ENCODE measurements at places on chromosomes 7 and 10.

GRCh38 chr10:58704226-58704625, 191.6 kb downstream of the BICC1 start:
- DNase-seq, result no peak

- no peak for DNase-seq
Measured at GRCh38 chr7:130090745-130091532, 20.6 kb downstream of the KLHDC10 start.

GRCh38 chr10:126387931-126388911, at the start of gene ADAM12:
TSS of gene ADAM12 (minus strand) at chr10:126388477. CDS start at chr10:126388145, 332 bp downstream.
- DNase-seq, result no peak

DNA sequence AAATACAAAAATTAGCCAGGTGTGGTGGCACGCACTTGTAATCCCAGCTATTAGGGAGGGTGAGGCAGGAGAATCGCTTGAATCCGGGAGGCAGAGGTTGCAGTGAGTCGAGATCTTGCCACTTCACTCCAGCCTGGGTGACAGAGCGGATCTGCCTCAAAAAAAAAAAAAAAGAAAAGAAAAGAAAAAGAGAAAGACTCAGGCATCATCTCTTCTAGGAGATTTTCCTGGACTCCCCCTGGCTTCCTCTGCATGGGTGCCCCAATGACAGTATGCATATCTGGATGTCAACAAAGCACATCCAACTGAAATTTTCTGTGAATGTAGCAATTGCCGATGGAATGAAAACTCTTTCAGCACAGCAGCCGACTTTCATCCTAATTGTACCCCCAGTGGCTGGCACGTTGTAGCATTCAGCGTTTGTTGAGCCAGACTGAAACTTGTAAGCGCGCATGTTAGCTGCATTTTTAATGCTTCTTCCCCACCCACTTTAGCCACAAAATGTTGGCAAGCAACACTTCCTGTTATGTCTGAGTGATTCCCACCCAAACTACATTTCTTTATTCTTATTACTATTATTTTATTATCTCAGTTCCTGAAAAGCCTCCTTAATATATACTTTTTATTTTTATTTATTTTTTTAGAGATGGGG, 70.2 kb downstream of the PRTFDC1 start:
- no peak for DNase-seq

DNA sequence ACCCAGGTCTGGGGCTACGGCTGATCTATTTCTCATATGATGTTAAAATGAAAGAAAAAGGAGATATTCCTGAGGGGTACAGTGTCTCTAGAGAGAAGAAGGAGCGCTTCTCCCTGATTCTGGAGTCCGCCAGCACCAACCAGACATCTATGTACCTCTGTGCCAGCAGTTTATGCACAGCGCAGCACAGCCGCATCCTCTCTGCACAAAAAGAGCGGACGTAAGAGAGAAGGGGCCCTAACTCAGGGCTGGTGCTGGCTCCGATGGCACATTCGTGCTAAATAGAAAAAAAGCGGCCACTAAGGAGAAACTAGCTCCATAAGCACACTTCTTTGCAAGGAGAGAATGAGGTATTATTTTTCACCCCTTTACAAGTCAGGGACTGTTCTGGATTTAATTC, 28.3 kb upstream of the PRSS1 start:
- DNase-seq, result no peak

DNA sequence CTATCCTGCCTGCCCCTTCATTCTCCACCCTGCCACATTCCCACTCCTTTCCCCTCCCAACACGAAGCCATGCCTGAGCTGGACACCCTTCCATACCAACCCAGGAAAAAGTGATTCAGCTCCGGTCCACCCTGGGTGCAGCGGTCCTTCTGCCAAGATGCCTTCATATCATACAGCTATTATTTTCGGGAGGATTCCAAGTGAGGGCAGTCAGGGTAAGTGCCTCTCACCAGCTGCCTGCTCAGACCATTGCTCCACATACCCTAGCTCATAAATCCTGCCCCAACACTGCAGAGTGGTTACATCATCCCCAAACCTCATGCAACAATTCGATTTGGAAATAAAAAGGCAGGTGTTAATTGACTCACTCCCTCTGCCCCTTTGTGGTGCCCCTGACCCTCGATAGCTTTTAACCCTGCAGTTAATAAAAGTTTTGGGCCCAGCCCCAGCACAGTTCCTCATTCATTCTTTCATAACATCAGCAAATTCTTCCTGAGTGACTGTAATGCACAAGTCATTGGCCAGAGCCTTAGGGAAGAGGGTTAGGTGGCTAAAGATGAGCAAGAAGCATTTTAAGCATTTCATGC, 42.6 kb downstream of the ZNF503 start:
- DNase-seq, result no peak

DNA sequence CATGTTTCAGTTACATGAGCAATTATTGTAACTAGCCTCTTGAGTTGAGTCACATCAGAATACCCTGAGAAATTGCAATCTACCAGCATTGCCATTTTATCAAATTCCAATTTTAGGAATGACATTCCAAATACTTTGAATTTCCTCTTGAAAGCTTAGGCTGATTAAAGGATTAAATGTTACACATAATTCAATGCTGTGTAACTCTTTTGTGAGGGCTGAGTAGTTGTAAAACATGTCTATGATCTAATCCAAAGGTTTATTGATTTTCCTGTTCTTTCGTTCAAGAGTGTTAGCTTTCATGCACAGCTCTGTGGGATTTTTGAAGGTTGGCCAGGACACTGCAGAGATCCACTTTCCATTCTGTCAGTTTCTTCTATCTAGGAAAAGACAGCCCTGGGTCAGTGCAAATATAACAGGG, 193.1 kb downstream of the SORCS1 start:
- DNase-seq, result no peak

- DNase-seq, result no peak
Measured at GRCh38 chr10:132938472-132939339, 3.7 kb downstream of the CFAP46 start.

- no peak for DNase-seq
Measured at GRCh38 chr7:159031135-159031701, 113.4 kb downstream of the VIPR2 start.

- no peak for DNase-seq
Measured at GRCh38 chr10:484925-485661, 204.4 kb downstream of the DIP2C start.

DNA sequence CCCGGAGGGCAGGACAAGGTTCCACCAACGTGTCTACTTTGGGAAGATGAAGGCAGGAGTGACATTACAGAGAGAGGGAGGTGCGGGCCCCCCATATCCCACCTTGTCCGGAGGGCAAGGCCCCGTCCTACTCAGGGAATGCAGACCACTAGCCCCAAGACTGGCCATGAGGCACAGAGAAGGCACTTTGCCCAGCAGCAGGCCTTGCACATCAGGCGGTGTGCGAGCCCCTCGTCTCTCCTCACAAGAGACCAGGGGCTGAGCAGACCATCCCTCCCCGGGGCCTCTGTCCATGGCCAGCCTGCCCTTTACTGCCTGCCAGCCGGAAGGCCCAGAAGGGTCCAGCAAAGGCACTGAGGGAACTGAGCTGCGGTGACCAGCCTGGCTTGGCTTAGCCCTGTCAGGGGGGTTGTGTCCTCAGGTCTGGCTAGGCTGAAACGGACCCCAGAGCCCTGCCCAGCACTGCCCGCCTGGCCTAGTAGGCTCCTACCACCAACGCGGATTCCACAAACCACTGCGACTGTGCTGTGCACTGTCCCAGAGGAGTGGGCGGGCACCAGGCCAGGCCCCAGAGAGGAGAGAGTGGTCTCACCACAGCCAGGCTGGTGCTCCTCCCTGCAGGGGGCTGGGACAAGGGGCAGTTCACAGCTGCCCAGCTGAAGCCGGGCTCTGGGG, 16.7 kb downstream of the CAMK2B start:
- no peak for DNase-seq

DNA sequence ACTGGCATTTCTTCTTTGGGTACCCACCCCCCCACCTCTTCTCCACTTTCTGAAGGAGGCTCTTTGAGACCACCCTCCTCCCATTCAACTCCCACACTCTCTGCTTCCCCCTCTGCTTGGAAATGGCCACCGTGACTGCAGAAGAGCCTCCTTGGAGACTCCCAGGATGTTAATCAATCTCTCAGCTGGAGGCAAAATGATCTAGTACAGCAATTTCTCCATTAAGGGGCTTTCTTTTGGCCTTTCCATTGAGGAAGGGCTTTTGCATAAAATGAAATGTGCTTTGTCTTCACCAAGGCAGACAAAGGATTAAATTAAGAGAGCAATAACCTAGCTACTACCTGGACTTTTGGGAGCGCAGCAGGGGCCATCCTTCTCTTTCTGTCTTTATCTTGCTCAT, 26.1 kb downstream of the CDHR3 start:
- no peak for DNase-seq

DNA sequence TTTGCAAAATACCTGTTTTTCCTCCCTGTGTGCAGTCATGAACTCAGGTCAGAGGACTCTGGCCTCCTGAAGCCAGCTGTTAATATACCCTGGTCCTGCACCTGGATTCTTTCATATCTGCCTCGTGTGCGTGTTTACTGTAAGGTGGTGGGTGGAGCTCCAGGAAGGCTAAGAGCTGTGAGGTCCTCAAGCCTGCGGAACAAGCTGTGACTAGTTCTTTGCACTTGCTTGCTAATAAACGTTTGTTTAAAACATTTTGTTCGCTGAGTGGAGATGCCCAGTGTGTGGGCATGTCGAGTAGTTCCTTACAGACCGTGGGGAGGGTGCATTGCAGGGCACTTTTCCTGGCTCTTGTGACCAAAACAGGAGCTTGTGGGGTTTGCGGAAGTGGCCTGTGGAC, 139.0 kb downstream of the DOCK1 start:
- DNase-seq, result no peak

DNA sequence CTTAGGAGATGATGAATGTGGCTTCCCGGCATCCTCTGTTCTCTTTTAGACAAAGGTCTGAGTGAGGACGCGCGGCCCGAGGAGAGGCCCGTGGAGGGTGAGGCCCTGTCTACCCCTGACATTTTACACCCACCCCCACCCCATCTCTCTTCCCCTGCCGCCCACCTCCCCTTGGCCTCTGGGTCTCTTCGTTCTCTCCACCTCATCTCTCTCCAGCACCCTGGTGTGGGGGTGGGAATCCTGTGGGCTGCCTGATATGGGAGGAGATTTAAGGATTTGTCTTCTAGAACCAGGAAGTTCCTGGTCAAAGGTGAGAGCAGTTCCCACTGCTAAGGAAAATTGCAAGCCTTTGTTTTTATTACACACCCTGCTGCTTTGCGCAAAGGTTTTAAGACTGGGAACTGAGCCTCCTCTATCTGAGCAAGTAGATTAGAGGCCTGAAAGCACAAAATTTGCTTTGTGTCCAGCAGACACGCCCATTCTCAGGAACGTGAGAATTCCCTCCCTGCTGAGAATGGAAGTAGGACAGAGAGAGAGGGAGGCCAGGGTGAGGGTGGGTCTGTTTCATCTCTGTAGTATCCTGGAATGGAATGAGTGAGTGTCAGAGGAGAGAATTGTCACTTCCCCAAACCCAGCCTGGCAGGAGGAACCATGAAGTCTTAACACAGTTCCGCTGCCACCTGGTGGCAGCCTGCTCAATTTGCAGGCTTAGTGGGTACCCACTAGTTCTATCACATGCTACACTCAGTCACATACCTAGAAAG, 91.2 kb downstream of the GTF2IRD1 start:
- DNase-seq, result peak; percentile 18

DNA sequence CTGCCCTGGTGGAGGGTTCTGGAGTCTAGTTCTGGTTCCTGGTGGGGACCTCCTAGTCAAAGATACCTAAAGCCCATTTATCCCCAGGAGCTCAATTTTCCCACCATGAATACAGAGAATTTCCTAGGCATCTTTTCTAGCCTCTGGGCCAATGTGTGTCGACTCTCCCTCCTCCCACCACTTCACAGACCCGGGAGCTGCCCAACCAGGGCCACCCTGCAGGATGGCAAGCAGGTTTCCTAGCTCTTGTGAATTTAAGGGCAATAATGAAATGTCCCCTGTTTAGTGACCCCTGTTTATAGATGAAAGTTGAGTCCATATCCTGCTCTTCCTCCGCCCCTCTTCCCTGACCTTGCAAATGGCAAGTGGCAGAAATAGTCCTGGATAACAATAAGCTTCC, 9.4 kb downstream of the DLX5 start:
- DNase-seq, result no peak

GRCh38 chr7:155378959-155379871, 78.7 kb upstream of the EN2 start:
- DNase-seq, result no peak

DNA sequence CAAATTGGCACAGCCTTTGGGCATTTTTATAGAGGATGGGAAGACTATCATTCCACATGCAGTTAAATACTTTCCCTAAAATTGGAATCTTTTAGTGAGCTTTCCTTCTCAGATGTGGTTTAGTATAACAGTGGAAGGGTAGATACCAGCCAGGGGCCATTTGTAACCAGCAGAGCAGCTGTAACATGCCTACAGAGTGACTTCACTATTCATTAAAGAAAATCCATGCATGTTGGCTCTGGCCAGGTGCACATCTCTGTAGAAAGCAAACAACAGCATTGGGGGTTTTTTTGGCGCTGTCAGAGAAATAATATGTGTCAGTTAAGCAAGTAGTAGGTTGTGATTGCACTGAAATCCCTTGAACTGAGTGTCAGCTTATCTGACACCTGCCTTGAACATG, 115.6 kb downstream of the LHFPL3 start:
- DNase-seq, result no peak

DNA sequence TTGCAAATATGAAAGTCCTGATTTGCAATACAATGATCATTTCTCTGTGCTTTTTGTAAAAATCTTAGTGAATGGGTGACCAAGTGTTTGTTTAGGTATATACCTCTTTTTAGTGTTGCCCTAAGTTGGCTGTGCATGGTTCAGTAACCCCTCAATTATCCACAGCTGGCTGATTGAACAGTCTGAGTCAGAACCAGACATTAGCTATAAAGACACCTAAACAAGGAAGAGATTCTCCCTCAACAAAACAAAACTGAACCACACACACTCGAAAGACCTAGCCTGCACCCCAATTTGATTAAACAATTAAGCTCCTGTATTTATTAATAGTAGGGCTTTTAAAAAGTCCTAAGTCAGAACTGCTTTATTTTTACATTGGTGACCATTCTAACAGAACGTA, 2.8 kb downstream of the RSBN1L start:
- no peak for DNase-seq

GRCh38 chr7:130345136-130345535, 520 bp downstream of the CPA5 start:
- DNase-seq, result peak; percentile 97

GRCh38 chr10:1074748-1075308, 18.6 kb downstream of the WDR37 start:
- DNase-seq, result no peak

DNA sequence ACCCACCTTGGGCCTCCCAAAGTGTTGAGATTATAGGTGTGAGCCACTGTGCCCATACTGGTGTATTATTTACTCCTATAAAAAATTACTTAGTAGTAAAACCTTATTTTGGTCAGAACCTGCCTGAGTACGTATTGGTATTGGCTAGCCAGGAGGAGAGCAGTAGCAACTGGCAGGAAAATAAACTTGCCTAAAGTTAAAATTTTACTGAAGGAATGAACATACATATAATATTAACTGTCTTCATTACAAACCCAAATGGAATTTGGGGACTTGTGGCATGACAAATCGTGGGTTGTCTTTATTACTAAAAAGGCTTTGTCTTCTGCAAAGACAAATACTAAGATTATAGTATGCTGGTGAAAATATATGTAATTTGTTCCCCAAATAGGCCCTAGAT, 8.4 kb downstream of the RAB18 start:
- no peak for DNase-seq

- no peak for DNase-seq
Measured at GRCh38 chr7:143444063-143444782, 970 bp downstream of the TAS2R60 start.
